ENCODE measurements at places on chromosomes 4 and X.

DNA sequence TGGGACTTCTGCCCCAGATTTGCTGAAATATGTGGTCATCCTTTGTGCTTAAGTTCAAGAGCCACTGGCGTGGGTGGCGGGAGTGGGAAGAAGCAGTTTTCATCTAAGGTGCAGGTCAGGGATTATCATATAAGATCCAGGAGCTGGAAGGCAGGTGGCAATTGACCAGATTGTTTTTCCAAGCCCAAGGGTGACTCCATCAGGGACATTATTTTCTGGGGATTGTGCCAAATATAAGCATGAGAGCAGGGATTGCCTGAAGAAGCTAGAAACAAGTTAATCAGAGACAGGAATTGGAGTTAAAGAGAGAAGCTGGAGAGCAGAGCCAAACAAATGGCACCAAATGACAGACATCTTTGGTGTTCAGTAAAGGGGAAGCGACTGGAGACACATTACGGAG, 19.4 kb upstream of the SEL1L3 start:
- no peak for DNase-seq

DNA sequence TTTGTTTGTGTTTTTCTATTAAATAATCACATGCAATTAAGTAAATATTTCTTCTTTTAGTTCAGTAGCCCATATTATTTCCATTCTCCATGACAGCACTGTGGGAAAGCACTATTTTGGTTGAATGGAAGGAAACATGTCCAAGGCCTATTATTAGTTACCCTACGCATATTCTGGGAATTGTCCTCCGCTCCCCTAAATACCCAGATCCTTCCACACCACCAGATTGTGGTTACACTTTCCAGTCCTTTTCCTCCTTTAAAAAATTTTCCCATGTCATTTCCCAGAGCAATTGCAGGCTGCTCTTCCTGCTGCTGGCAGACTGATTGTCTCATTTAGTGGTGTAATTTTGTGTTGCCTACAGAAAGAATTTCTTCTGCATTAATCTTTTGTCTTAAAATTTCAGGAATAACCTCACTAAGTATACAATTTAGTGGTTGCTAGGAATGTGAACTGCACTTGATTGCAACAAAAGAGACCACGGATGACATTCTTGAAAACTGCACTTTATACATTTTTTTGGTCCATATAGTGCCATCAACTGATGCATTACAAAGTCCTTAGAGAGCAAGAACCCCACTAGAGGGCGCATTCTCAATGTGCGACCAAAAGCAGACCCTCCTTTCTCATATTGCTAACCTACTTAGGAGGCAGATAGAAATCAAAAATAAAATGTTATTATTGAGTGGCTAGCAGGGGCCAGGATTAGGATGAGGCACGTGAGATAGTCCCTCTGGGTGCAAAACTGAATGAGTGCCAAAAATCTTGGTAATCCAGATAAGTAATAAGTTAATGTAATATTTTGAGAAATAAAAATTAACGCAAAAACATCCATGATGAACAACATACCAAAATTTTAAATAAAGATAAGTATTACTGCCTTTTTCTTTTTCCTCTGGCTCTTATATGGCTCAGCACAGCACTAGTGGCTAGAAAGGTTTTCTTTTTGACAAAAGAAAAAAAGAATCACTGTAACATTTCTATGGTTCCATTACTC, 98.8 kb upstream of the IQCM start:
- no peak for DNase-seq

DNA sequence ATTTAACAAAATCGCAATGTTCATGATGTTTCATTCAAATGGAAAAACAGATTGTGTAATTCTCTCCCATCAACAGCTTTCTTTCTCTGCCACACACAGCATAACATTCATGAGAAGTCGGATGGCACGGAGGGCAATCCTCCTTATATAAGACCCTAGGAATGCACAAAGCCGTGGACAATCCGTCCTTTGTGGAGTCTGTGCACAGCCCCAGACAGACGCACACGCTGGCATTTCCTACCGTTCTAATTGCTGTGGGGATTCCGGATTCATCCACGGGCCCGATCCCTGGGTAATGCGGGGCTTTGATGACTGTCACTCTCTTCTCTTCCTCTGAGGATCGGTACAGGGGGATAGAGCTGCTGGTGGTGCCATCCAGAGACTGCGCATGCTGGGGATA, 121.9 kb upstream of the PDLIM3 start:
- DNase-seq: no peak

DNA sequence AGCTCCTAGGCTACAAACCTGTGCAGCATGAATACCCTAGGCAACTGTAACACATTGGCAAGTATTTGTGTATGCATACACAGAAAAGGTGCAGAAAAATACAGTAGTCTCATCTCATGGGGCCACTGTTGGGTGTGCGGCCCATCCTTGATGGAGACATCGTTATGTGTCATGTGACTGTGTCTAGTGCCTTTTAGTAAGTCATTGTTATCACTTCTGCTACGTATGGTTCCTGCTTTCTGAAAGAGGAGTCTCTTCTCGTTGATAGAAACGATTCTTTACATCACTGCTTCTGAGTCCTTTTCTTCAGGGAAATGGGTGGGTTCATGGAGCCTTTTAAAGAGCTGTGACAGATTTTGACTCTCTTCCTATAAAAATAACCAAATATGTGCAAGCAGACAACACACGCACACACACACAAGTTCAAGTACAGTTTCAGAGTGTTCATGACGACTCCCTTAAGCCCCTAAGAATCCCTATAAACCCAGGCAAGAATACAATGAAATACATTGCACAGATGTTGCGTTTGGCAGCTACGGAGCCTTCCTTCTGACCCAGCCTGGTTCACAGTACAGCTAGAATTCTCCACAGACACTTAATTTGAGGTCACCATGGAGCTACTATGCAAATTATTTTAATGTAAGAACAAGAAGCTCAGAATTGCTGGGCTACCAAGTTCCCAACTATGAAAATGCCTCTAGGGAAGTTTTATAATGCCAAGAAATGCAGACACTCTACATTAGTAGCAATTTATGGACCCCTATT, 10.2 kb upstream of the STK32B start:
- no peak for DNase-seq

- DNase-seq: no peak
These were observed 39.1 kb upstream of the NPFFR2 start for GRCh38 chr4:71992571-71993312.

GRCh38 chr4:150782921-150783320, 201.0 kb downstream of the MAB21L2 start:
- DNase-seq: no peak

- DNase-seq: no peak
These were observed 10.8 kb downstream of the CLCN4 start for GRCh38 chrX:10167573-10167972.

DNA sequence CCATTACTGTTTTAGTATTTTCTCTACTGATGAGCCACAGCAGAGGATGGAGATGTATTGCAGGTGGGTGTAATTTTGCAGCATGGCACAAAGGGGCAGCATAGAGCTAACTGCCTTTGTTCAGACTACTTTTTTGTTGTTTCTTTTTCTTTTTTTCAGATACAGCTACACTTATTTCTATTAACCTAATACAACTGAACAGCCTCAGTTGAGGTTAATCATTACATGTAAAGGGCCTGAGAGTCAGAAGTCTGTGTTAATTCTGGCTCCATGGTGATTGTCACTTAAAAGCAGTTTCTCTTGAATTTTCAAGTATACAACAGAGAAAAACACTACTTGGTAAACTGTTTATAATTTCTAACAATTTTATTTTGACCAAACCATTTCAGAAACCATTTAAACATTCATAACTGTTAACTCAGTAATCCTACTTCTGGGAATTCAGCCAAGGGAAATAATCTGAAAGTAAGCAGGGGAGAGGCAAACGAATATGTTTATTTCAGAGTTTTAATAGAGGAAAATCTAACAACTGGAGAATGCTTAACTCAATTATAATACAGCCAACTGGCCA, 13.9 kb upstream of the PPEF2 start:
- DNase-seq: no peak

GRCh38 chr4:147182041-147182440, 236.4 kb upstream of the TTC29 start:
- DNase-seq: no peak

- DNase-seq: no peak
These were observed 2.7 kb downstream of the HS6ST2 start for GRCh38 chrX:132955690-132956089.

DNA sequence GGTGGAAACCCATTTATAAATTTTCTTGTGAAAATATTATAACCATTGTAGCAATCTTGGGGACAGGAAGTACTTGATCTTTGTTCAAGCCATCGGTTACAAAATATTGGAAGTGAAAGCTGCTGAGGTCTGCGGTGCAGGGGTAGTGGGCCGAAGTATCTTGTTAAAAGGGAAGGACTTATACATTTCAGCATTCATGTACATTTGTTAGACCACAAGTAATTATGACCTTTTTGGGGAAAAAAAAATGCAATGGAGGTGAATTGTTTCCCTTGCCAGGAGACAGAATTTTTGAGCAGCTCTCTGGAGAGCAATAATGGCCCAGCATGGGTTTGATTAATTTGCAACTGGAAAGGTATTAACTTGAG, 121.3 kb downstream of the EGF start:
- no peak for DNase-seq

- DNase-seq: no peak
These were observed 179.6 kb upstream of the NOCT start for GRCh38 chr4:138835832-138836533.

DNA sequence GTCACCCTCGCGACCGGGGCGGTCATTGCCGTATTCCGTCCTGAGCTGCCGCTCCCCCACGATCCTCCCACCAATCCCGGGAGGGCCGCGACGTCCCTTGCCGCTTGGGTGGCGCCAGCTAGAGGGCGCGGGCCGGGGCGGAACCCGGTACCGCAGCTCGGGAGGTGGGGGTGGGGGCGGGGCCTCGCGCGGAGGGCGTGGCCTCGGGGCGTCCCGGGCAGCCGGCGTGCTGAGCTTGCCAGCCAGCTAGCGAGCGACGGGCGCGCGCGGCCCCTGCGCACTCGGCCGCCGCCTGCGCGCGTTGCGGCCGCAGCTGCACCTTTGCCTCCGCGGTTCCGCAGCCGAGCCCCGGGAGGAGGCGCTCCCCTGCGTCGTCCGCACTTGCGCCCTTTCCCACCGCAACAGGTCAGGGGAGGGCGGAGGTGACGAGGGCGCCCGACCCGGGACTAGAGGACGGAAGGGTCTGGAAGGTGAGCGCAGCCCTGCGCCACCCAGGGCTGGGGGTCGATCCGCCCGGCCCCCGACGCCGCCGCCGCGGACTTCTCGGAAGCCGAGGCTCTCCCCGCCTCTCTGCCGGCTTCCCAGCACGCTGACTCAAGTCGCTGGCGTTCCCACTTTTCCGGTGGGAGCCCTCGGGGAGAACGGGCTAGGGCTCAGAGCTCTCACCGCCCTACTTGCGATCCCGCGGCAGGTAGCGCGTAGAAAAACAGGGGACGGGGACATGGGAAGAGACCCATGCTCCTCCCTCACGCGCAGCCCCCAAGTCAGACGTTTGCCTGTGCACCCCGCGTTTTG, at the start of gene AFF1:
AFF1 (plus strand) TSS at position 241 of the 795 bp plus-strand sequence. CDS start 13,523 bp downstream, outside the sequence.
- peak; percentile 67 for DNase-seq

DNA sequence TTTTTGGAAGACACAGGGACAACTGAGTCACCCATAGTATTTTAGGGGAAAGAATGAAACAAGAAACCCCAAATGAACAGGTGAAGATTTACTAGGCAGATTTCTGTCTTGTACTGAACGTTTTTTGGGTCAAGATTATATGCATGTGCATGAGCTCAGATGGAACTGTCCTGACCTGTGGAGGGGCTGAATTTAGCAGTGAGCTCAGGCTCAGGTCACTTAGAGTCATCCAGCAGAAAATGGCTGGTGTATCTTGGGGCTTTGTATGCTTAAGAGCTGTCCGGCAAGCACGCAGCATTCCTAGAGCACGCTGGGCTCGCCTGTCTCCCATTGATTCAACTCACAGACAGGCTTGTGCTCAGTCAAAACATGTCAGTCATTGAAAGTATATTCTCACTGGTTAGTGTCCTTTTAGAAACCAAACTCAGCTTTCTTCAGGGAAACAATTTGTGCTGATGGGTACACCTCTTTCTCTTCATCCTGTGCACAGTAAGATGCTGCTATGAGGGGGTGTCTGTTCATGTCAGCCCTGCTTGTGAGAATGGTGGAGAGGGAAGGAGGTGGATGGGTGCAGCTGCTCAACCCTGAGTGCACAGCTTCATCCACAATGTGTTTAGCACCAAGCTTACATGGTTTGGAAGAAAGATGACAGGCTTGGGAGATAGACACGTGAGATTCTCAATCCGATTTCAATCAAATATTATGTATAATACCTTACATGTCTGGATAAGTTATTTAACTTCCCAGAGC, 47.5 kb upstream of the PDLIM3 start:
- no peak for DNase-seq

- DNase-seq: no peak
These were observed 321.9 kb upstream of the EMCN start for GRCh38 chr4:100839712-100840111.

DNA sequence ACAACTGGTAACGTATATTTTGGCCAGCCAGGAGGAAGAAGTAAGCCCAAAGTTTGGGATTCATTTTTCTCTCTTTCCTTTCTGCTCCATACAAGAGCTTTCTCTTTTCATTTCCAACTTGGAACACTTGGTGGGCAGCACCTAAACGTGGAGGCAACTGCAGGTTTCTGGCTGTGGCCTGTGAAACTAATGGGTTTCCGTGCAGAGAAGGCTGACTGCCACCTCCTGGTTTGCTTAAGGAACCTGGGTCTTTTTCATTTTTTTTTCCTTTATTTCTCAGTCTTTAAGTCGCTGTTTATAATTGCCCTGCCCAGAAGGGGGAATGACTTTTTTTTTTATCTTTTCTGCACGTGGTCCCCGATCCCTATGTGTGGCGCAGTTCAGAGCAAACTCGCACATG, 15.4 kb downstream of the ZNF718 start:
- DNase-seq: no peak

DNA sequence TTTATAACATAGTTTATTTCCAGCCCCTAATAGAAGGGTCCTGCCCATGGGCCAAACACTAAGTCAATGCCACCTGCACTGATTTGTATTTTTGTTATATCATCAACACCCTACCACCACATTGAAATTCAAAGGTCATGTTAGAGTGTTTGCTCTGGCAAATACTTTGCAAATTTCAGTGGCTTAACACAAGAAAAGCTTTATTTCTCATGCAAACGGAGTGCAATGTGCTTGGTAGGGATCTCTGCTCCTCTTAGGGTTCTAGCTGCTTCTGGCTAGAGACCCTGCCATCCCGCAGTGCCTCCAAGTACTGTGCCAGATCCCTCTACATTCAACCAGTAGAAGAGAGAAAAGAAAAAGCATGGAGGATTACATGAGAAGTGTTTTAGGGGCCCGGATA, 230.8 kb upstream of the TET2 start:
- DNase-seq: no peak

GRCh38 chrX:154419688-154420401, 8.5 kb downstream of the TAFAZZIN start:
- no peak for DNase-seq

DNA sequence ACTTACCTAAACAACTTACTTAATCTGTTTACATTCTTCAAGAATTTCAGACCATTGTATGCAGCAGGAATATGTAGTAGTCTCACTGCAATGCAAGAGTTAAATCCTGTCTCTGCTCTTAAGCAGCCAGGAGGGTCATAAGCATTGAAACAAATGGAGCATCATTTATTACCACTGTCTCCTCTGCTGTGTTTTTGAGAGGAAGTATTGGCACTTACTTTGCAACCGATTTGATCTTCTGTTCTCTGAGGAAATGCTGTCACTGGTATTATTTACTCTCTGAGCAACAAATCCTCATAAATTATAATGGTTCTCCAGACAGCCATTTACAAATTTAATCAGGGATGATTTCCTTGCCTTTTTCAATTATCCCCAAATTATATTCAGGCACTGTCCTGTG, 1367.1 kb downstream of the STIM2 start:
- no peak for DNase-seq

Data from stimulated activated CD8-positive, alpha-beta memory T cell treated with anti-CD3 and anti-CD28 coated beads, Interleukin-15, amount 100 ng/mL, for 4 hours (primary cell).